ENCODE measurements at places on chromosomes 11 and 22.

GRCh38 chr11:92632495-92632894 lies 337.0 kb upstream of the MTNR1B start:
- no peak for DNase-seq

DNA sequence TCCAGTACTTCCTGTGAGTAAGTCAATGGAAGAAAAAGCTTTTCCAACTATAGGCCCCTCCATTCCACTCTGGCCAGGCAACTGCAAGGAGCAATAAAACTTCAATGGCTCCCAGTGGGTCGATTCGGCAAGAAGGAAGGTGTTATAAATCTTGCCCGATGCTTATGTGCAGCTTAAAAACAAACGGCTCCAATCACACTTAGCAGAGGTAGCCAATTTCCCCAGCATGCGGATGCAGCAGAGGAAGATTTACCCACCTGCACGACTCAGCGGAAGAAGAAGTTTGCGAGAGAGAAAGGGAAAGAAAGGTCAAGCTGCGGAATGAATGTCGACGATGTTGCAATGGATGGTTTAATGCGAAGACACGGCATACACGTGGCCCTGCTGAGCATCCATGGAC lies 141.5 kb downstream of the OPCML start:
- no peak for DNase-seq

DNA sequence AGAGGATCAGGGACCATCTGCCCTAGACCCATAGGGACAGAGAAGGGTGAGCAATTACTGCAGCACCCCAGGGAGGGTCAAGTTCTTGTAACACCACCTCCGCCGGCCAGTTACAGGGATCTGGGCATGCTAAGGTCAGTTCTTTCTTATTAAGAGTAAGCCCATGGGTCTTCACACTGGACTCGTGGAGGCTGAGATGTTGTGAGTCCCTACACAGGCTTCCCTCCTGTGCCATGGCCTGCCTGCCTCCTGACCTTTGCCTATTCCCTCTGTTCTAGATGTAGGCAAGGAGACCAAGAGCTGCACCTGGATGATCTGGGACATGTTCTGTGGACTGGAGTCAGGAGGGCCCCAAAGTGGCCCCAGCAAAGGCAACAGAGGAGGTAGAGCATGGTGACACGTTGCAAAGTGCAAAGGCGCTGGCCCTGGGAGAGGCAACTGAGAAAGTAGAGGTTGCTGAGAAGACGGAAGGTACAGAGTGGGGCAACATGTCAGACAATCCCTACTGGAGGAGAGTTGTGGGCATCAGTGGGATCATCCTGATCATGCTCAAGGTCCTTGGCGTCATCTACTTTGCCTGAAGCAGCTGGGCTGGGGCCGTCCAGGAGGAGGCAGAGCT lies 16.3 kb upstream of the GNAZ start:
- DNase-seq, result no peak

DNA sequence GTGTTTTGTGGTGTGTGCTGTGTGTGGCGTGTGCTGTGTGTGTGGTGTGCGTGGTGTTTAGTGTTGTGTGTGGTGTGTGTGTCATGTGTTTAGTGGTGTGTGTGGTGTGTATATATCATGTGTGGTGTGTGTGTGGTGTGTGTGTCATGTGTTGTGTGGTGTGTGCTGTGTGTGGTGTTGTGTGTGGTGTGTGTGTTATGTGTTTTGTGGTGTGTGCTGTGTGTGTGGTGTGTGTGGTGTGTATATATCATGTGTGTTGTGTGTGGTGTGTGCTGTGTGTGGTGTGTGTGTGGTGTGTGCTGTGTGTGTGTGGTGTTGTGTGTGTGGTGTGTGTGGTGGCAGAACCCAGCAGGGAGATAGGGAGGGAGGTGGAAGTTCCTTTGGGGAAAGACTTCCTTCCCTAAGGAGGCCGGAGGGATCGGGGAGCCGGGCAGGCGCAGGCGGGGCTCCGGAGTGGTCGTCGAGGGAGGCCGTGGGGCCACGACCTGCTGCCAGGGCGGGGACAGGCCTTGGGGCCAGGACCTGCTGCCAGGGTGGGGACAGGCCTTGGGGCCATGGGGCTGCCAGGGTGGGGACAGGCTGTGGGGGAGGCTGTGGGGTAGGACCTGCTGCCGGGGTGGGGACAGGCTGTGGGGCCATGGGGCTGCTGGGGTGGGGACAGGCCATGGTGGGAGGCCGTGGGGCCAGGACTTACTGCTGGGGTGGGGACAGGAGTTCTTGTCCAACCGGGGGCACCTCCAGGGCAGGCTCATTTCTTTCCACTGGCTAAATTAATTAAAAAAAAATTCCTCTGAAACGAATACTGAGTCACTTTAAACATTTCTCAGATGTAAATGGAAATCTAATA lies 15.2 kb downstream of the PIM3 start:
- DNase-seq, result no peak

- no peak for DNase-seq
Observed at GRCh38 chr11:109196016-109196415, 226.0 kb upstream of the C11orf87 start.

DNA sequence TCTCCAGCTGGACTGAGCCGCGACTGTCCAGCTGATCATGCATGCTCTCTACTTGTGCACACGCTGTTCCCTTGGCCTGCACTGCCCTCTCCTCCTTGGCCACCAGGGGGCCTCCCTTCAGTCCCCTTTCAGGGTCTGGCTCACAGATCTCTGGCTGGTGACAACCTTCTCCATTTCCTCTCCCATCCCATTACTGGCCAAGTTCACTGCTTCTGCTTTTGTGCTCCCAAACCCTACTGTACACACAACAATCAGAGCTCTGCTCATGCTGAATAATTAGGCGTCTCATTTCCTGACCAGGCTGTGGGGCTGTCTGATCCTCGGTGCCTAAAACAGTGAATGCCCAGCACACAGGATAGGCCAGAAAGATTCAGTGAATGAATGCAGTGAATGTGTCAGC lies 224.0 kb upstream of the NARS2 start:
- peak; percentile 71 for DNase-seq

DNA sequence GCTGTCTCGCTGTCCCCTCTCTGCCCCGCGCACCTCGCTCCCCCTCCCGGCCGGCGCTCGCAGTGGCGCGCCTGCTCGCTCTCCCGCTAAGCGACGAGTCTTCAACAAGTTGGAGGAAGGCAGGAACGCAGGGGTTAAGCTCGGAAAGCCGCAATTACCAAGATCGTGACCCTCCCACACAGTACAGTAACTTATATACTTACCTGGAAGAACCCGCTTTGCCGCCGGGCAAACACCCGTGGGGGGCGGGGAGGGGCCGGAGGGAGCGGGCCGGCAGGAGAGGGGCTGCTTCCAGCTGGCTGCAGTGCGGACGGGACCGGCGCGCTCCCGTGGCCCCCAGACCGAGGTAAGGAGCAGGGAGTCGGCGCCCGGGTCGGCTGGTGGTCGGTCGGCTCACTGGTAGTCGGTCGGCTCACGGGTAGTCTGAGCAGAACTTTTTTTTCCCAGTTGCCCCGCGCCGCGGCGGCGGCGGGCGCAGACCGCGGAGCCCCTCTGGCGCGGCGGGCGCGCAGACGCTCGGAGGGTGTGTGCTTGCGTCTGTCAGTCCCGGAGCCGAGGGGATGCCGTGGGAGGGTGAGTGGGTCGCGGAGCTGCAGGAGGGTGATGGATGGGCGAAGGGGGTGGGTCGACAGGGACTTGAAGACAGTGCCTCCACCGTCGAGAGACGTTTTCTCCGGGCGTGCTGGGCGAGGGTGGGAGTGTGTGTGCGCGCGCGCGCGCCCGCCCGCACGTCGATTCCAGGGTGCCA lies 101.2 kb upstream of the HSD17B12 start:
- no peak for DNase-seq

- no peak for DNase-seq
Observed at GRCh38 chr11:48043111-48043990, 63.0 kb downstream of the PTPRJ start.

DNA sequence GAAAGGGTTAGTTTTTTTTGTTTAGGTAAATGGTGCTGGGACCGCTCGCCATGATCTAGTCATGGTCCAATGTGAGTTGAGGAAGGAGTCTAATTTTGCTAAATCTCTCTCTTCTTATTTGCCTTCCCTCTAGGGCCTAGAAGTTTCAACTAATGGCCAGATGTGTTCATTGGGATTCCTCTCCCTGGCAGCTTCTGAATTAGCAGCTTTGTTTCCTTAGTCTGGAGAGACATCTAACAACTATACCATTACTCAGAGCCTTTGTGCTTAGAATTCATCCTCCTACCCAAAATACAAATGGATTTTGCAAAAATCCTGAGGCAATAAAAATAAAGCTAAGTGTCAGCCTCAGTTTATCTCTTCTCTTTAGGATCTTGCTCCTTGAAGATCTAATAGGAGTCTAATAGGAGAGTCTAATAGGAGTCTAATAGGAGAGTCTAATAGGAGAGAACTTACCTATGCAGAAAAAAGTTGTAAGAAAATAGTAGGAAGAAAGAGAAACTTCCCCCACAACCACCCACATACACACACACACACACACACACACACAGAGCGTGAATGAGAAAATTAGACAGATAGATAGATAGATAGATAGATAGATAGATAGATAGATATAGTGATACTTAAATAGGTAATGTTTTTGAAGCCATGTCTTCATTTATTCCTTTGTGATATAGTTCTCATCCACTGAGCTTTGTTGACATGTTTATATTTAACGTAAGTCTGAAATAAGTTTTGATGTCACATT lies 980.5 kb upstream of the CNTN5 start:
- no peak for DNase-seq

DNA sequence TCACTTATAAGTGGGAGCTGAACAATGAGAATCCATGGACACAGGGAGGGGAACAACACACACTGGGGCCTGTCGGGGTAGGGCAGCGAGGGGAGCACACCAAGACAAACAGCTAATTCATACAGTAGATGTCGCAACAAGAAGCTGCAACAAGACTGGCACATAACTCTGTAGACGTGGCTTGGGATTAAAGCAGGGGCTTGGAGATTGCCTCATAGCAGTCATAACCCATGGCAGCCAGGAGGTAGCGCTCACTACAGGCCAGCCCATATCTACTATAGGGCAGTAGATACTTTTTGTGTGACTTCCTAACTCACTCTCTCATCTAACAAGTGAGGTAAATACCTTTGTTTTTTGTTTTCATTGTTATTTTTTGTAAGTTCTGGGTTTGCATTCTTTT lies 1.7 kb upstream of the OR9G4 start:
- DNase-seq, result peak; percentile 14

DNA sequence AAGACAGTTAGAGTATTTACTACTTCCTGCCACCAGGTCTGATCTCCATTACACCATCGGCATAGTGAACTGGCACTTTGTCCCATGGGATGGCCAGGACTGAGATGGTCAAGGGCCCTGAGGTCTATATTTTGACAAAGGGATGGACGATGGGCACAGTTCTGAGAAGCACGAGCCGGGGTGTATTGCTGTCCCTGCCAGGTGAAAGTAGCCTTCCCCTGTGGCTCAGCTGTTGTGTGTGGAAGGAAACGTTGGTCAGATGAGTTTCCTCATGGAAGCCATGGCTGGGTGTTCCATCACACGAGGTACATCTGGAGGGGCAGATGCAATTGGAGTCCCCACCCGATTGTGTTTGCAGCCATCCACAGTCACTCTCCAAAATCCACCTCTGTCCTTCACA lies 27.9 kb upstream of the BRSK2 start:
- no peak for DNase-seq

DNA sequence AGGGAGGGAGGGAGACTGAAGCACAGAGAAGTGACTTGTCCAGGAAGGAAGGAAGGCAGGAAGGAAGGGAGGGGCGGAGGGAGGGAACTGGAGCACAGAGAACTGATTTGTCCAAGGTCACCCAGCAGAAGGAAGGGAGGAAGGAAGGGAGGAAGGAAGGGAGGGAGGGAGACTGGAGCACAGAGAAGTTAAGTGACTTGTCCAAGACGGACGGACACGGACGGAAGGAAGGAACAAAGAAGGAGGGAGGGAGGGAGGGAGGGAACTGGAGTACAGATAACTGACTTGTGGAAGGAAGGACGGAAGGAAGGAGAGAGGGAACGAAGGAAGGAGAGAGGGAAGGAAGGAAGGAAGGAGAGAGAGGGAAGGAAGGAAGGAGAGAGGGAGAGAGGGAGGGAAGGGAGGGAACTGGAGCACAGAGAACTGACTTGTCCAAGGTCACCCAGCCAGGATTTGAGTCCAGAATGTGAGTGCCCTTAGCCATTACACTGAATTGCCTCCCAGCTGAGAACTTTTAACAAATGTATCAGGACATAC lies 1.5 kb downstream of the SLC35F2 start:
- peak; percentile 64 for DNase-seq

DNA sequence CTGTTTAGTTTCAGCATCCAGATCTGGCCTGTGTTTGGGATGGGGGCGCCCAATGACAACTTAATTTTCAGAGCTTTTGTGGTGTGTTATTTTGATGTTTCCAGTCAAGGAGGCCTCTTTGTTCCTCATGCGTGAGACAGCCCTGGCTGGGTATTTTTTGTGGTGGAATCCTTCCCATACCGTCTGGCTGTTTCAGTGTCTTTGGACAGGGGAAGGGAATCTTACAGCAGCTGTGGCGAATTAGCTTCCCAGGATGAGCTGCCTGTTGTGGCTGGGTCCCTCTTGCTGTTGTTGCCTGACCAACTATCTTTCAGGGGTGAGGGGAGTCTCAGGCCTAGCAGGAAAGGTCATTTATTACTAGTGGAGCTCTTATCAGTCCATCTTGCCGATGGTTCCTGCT lies 138.8 kb downstream of the ARHGAP20 start:
- no peak for DNase-seq

DNA sequence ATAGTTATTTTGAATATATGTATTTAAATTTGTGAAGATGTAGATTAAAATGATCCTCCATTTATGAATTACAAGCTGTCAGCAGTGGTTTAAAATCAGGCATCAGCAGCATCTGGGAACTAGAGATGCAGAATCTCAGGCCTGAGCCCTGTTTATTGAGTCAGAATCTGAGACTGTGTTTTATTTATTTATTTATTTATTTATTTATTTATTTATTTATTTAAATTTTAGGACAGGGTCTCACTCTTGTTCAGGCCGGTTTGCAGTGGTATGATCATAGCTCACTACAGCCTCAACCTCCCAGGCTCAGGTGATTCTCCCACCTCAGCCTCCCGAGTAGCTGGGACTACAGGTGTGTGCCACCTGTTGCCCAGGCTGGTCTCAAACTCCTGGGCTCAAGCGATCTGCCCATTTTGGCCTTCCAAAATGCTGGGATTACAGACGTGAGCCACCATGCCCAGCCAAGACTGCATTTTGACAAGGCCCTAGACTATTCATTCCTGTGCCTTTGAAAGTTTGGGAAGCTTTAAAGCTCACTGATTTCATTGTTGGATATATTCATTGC lies 70.7 kb downstream of the PPP6R3 start:
- no peak for DNase-seq

DNA sequence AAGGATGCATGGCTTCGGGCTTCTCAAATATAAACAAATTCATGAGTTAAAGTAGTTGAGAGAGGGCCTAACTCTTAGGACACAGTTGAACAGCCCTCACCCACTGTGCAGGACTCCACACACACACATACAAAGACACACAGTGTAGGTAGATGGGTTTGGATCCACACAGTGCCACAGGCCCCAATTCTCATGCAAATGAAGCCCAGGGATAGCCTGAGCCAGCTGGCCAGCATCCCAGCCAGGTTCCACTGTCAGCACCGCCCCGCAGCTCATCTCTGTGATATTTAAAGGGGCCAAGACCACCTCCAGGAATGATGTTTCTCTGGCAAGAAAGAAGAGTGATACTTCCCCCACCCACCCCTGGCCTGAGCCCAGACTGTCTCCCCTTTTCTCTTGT lies 11.7 kb downstream of the SLC35C1 start:
- DNase-seq, result no peak

Measured in HT-29 (cell line).